IMR-90 (cell line): ENCODE measurements at places on chromosomes 4 and X.

- peak; percentile 35 for DNase-seq
- no peak overlapping the region for H3K4me3 ChIP-seq
- H3K4me1 ChIP-seq: peaks cover 32% of the 10 kb centered on the region
Observed at GRCh38 chr4:140090215-140090731, 63.7 kb downstream of the MAML3 start.

DNA sequence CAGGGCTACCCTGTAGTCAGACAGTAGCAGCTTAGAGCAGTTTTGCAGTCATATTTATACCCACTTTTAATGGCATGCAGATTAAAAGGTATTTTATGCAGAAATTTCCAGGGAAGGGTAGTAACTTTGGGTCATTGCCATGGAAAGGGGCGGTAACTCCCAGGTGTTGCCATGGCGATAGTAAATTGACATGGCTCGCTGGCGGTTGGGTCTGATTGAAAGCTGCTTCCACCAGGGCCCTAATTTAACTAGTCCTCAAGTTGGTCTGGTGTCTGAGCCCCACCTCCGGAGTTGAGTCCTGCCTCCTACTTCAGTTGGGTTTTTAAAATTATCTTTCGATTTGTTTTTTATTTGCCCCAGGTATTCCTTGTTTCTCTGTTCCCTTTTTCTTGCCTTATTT lies 70.1 kb downstream of the NAA11 start:
- DNase-seq: no peak
- no peaks in the 10 kb centered on the region for H3K36me3 ChIP-seq
- H3K4me1 ChIP-seq: no peaks in the 10 kb centered on the region
- H3K27me3 ChIP-seq: no peaks in the 10 kb centered on the region
- no peak overlapping the region for H3K27ac ChIP-seq

GRCh38 chr4:55880652-55881280 lies 27.3 kb downstream of the EXOC1 start:
- H3K4me1 ChIP-seq: no peaks in the 10 kb centered on the region
- H3K27ac ChIP-seq: no peak overlapping the region
- no peak overlapping the region for H3K4me3 ChIP-seq
- H3K27me3 ChIP-seq: no peaks in the 10 kb centered on the region

GRCh38 chr4:5821665-5822358 lies 71.1 kb downstream of the CRMP1 start:
- no peaks in the 10 kb centered on the region for H3K4me1 ChIP-seq
- H3K27ac ChIP-seq: no peak overlapping the region
- no peak for DNase-seq
- no peak overlapping the region for H3K4me3 ChIP-seq
- peaks cover 56% of the 10 kb centered on the region for H3K36me3 ChIP-seq

GRCh38 chr4:150078041-150078578 lies at the start of gene DCLK2:
TSS of gene DCLK2 (plus strand) at chr4:150078445. CDS start at chr4:150079028, 583 bp downstream.
- peak within 1 kb of the TSS; percentile 81 for H3K27ac ChIP-seq
- H3K36me3 ChIP-seq: no peaks in the 10 kb centered on the region
- no peaks in the 10 kb centered on the region for H3K27me3 ChIP-seq
- H3K4me3 ChIP-seq: peak within 1 kb of the TSS; percentile 78
- peak; percentile 87 for DNase-seq
